C1 segment of cervical spinal cord (tissue), 14 donors: ENCODE measurements at places on chromosomes 16 and 17.

- DNase-seq: no peak
Measured at GRCh38 chr17:44383861-44384260, 5.6 kb downstream of the ITGA2B start.

DNA sequence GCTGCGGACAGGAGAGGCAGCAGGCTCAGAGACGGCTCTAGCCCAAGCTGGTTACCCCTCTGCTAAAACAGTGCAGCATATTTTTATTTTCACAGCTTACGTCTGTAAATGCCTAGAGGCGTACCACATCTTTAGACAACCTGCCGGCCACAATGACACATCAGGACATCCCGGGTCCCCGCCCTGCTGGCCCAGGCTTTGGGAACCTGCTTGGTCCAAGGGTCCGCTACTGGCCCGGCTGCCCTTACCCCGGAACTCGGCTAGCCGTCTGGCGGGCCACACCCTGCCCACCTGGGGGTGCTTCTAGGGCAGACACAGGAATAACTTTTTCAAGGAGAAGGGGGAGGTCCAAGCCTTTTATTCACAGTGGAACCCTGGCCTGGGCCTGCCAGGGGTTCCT lies 4.3 kb downstream of the CEP131 start:
- no peak for DNase-seq

GRCh38 chr17:63641692-63642448 lies 19.7 kb downstream of the MAP3K3 start:
- DNase-seq: no peak

DNA sequence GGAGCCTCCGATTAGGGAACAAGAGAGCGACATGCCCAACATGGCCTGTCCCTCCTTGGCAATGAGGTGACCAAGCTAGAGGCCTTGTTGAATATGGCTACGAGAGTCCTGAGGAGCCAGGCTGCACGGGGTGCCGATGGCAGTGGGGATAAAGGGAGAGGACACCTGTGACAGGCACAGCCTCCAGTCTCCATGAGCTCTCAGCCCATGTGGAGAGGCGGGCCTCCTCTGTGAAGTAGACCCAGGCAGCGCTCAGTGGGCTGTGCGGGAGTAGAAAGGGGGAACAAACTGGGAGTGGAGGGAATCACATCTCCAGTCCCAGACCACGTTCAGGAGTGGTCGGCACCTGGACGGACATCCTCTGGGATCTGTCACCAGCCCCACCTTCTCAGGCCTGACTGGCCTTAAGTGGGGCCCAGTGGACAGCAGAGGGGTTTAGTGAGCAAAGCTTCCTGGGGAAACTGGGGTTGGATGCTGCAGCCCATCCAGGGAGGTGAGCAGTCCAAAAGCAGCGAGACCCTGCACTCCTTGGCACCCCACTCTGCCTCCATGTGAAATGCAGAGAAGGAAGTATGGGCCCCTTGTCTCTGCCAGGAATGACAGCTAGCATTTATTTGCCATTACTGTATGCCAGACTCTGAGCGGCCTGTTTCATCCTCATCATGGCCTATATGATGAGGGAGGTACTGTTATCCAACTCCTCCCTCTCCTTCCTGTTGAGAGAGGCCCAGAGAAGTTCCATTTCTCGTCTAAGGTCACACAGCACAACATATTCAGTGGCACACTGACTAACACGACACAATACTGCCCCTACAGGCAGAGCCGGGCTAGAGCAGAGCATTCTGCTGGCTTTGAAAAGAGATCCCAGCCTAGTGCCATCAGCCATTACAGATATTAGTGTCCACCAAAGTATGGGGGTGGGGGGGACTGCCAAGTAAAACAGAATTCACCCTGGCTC lies 4.5 kb upstream of the TMEM92 start:
- no peak for DNase-seq

GRCh38 chr17:45430738-45431530 lies 1.7 kb downstream of the ARHGAP27 start:
- DNase-seq: no peak

DNA sequence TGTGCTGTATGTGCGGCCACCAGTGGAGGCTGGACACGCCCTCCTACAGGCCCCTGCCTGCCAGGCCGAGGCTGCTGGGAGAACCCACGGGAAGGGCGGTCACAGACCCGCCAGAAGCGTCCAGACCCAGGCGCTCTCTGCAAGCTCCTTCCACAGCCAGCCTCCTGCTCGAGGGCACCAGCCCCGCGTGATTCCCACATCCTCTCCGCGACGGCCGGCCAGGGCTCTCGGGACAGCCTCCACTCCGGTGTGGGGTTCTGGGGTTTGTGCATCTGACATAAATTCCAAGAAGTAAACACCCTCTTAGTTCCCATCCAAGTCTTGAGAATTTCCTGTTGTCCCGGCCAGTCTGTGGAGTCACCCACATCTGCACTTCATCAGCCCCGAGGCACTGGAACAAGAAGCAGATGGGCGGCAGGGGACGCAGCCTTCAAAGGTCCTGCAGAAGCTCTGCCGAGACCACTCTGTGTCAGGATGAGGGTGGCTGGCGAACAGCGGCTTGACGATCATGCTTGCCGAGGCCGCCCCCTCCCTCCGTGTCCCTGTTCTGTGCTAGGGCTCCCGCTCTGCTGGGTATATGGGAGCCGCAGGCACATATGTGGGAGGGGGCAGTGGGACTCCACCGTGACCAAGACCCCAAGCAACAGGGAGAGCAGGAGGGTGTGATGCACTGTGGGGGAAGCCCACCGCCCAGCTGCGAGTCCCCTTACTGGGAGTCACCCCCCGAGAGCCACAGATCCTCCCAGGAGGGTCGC lies 2.4 kb upstream of the TMEM204 start:
- DNase-seq: no peak

DNA sequence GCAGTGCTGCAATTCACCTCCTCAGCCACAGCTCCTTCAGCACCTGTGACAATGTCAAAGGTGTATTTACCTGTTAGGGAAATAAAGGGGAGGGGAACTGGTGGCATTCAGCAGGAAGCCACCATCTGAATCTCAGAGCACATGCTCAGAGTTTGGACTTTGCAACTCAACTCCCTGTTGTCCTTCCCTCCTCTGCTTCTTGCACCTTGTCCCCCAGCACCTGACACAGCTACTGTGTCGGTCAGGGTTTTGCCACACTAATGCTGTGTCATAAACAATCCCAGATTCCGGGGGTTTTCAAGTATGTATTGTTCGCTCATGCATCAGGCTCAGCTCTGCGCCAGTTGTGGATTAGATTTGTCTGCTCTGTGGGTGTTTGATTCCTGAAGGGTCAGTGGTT lies 43.7 kb downstream of the HSBP1 start:
- no peak for DNase-seq

- DNase-seq: no peak
Measured at GRCh38 chr17:36481829-36482228, 4.7 kb upstream of the ZNHIT3 start.

- no peak for DNase-seq
Measured at GRCh38 chr17:27506348-27507218, 50.3 kb downstream of the KSR1 start.

DNA sequence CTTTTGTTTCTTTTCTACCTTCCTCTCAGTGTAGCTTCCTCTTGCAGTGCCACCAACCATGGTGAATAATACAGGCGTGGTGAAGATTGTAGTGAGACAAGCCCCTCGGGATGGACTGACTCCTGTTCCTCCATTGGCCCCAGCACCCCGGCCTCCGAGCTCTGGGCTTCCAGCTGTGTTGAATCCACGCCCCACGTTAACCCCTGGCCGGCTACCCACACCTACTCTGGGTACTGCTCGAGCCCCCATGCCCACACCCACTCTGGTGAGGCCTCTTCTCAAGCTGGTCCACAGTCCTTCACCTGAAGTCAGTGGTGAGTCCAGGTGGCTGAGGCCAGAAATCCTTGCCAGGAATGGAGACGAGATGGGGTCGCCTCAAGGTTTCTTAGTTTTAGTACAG lies 23.9 kb downstream of the SRCAP start:
- no peak for DNase-seq

DNA sequence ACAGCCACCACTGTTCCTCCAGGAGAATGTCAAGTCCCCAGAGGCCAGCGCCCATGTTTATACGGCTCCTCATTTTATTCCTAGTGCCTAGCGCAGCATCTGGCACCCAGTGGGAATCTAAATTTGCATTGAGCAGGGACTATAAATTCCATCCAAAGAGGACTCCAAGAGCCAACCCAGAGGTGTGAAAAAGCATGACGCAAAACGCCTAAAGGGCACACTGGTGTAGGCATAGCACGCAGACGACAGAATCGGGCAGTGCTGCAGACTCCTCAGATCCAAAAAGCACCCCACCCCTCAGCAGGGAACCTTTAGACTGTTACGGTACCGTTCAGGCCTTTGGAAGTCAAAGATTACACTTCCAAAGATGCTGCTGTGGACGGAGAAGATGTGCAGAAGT lies 19.5 kb downstream of the TEKT5 start:
- no peak for DNase-seq

GRCh38 chr16:87178177-87178863 lies 138.9 kb downstream of the C16orf95 start:
- DNase-seq: no peak

DNA sequence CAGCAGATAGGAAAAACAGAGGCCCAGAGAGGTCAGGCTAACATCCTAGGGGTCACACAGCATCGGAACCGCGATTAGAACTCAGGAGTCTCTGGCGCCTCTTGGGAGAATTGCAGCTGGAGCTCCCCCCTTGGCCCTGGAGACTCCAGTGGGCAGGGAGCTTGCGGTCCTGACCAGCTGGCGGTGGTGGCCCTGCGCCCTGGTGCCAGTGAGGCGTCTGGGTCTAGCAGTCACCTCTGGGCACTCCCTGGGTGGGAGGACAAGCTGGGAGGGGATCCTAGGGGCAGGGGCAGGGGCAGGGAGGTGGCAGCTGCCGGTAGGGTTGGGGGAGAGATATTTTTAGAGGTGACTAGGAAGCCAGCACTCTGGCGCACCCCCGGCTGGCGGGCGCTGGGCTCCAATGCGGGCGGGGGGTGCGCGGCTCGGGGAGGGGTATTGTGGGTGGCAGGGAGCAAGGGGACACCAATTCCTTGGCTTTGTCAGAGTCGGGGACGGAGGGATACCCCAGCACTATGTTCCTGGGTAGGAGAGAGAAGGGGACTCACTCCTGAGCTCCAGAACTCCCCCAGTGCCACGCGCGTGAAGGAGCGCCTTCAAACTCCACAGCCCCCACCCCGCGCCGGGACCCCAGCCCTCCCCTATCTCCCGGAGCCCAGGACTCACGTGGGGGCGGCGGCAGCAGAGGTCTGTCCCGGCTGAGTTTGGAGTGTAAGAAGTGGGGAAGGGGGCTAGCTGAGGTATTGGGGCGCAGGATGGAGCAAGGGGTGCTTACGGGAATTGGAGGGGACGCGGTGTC lies 584 bp downstream of the PHOSPHO1 start:
- peak; percentile 8 for DNase-seq

DNA sequence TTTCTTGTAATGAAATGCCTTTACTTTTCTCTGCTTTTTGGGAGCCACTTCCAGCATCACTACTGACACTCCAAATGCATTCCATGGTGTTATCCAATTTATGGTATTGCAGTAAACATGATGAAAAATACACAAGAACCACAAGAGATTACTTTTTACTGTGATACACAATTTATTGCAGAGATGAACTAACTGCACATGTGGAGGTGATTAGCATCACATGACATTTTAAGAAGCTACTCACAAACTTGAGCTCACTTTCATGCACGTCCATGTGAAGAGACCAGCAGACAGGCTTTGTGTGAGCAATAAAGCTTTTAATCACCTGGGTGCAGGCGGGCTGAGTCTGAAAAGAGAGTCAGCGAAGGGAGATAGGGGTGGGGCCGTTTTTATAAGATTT lies 780.5 kb upstream of the GOT2 start:
- no peak for DNase-seq

- DNase-seq: peak; percentile 9
Measured at GRCh38 chr16:74309789-74310781, 13.5 kb downstream of the PSMD7 start.

DNA sequence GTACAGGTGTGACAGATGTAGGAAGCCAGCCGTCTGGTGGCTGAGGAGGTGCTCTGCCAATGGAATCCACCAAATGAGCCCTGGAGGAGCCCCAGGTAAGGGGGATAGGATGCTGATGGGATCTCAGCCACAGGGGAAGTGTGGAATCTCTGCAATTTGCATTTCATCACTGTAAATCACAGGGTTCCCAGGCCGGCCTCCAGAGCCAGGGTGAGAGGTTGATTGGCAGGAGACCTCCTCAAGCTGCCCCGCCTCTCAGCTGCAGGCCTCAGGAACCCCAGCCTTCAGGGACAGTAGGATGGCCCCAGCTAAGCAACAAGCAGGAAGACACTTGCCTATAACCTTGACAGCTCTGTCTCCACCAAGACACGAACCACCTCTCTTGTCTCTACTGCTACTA lies 39.4 kb downstream of the RTN4RL1 start:
- DNase-seq: no peak

GRCh38 chr16:73071131-73071940 lies 23.4 kb upstream of the ZFHX3 start:
- DNase-seq: no peak

DNA sequence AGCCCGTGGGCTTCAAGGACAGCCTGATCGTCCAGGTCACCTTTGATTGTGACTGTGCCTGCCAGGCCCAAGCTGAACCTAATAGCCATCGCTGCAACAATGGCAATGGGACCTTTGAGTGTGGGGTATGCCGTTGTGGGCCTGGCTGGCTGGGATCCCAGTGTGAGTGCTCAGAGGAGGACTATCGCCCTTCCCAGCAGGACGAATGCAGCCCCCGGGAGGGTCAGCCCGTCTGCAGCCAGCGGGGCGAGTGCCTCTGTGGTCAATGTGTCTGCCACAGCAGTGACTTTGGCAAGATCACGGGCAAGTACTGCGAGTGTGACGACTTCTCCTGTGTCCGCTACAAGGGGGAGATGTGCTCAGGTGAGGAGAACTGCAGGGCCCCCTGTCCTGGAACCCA lies 31.5 kb upstream of the EFCAB13 start:
- DNase-seq: no peak

DNA sequence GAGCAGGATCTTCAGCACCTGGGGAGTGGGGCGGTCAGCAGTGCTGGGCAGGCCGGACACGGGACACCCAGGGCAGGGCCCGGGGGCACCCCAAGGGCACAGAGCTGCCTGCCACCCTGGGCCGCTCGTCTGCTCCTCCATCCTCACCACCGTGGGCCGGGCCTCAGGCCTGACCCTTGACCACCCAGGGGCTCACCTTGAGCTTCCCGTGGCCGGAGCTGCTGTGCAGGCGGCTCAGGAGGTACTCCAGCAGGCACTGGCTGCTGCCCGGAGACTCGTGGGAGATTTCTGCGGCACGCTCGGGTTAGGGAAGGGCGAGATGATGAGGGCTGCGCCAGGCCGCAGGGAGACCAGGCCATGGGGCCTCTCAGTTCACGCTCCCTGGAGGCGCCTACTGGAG lies 2.1 kb downstream of the TEPSIN start:
- DNase-seq: no peak
